ENCODE measurements at places on chromosomes 1 and 21.

DNA sequence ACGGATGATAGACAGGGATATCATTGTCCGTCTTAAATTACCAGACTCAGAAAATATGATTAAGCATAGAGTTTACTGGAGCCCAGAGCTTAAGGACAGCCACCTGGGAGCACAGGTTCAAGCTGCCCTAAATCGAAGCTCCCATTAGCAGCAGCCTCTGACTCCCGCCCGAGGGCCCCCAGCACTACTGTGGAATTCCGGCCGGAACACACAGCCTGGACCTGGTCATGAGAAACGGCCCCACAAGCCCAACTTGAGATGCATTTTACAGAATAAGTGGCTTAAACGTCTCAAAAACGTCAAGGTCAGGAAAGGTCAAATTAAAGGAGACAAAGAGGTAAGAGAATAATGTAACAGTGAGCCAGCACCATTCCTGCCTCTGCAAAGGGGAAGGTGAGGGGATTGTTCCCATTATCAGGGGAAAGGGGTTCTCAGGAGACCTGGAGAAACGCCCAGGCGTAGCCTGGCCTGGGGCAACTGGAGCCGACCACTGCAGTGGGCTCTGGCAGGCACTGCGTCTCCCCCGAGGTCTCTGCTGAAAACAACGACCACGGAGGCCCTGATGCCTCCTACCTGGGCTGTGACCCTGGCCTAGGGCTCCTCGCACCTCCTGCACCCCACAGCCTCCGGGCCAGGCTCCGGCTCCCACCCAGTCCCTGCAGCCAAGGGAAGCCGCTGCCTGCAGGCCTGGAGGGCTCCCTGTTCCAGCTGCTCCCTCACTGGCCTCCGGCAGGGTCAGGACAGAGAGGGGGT is 11.5 kb upstream of the COL6A1 start:
- no peak for DNase-seq

DNA sequence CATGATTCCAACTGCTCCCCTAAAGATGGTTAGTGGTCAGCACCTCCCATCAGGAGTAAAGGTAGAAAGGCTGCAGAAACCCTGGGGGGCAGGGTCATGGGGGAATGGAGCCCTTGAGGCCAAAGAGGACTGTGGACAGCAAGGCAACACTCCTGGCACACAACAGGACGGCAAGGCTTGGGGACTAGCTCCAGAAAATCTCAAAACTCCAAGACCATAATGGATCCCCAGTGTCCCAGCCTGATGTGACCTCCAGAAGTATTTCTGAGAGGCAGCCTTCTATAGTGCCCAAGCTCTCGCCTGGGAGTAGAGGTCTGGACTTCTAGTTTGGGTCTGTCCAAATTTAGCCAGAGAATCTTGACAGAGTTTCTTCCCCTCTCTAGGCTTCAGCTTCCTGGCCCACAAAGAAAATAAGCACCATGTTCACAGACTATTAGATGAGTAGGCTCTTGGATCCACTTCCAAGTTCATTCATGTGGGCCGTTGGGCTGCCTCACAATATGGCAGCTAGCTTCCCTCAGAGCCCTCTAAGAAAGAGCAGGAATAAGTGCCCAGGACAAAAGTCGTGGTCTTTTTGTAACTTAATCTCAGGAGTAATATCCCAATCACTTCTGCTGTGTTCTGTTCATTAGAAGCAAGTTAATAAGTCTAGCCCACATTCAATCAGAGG is 6.9 kb downstream of the CD2 start:
- no peak for DNase-seq

GRCh38 chr21:37555672-37556261 is 189.2 kb downstream of the DYRK1A start:
- peak; percentile 56 for DNase-seq

GRCh38 chr1:161137881-161138280 is 5.4 kb upstream of the DEDD start:
- DNase-seq: no peak

DNA sequence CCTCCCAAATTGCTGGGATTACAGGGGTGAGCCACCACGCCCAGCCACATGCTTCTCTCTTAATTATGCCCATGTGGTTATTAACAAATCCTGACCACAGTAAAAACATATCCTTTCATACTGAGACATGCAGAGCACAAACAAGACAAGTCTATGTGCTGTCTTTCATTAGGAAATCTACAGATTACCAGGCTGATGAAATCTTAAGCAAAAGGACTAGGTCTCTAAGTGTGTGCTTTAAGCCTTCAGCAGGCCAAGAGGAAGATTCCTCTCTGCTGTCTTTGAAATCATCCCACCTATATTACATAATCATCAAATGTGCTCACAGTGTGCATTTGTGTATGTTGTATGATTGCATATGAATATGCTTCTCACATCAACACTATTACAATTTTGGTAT is 419.3 kb downstream of the KCTD3 start:
- DNase-seq: no peak

- DNase-seq: no peak
Observed at GRCh38 chr1:228453022-228453560, 34.1 kb upstream of the RNF187 start.

- DNase-seq: no peak
Observed at GRCh38 chr1:71093938-71094337, 13.1 kb upstream of the ZRANB2 start.

- DNase-seq: no peak
Observed at GRCh38 chr1:226104671-226105121, 42.2 kb downstream of the H3-3A start.

DNA sequence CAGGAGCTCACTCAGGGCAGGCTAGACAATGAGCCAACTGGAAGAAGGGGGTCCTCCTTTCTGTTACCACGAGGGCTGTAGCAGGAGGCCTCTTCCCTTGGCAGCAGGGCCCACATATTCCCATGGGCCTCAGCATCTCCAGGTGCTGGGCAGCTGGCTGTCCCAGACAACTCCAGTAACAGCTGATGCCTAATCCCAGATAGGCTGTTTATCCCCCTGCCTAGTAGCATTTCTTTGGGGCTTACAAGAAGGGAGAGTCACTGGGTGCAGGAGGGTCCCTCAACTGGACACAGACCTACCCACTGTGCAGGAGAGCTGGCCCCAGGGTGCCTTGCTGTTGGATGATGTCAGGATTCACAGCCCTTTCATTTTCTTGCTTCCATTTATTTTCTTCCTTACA is 278.2 kb downstream of the DSCAM start:
- DNase-seq: no peak

GRCh38 chr1:178124115-178124514 is 30.2 kb downstream of the RASAL2 start:
- DNase-seq: no peak

DNA sequence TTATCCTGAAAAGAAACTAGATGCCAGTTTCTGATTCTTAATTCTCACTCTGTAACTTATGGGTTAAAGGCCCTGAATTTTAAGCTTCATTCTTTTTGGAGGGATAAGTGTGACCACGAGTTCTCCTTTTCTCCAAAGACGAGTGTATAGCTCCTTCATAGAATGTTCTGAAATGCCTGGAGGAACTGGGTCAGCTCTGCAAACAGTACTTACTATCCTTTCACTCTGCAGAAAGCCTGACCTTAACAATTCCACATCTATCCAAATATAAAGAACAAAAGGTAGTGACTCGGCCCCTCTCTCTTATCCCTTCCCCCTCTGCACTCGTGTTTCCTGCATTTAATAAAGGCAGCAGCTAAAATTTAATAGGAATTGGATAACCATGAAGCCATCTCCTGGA is 150.5 kb downstream of the LYPLAL1 start:
- no peak for DNase-seq

DNA sequence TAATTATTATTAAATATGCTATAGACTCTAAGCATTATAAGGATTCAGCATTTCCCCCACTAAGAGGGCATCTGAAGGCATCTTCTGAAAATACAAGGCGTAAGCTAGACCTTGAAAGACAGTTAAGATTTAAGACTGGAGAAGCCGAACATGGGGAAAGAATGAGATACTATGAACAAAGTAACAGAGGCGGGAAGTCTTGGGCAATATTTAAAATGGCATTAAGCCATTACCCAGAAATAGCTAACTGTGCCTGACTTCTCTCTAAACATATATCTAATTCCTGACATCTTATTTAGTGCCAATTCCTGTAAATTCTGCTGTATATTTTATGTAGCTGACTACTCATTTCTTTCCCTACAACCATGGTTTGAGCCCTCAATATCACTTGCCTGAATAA is 20.9 kb downstream of the DPH5 start:
- no peak for DNase-seq

- DNase-seq: no peak
Observed at GRCh38 chr1:178020968-178021640, 51.2 kb upstream of the SEC16B start.

GRCh38 chr1:111620441-111620971 is 917 bp downstream of the RAP1A start:
- no peak for DNase-seq

- DNase-seq: no peak
Observed at GRCh38 chr1:45809761-45810160, 6.3 kb downstream of the MAST2 start.

DNA sequence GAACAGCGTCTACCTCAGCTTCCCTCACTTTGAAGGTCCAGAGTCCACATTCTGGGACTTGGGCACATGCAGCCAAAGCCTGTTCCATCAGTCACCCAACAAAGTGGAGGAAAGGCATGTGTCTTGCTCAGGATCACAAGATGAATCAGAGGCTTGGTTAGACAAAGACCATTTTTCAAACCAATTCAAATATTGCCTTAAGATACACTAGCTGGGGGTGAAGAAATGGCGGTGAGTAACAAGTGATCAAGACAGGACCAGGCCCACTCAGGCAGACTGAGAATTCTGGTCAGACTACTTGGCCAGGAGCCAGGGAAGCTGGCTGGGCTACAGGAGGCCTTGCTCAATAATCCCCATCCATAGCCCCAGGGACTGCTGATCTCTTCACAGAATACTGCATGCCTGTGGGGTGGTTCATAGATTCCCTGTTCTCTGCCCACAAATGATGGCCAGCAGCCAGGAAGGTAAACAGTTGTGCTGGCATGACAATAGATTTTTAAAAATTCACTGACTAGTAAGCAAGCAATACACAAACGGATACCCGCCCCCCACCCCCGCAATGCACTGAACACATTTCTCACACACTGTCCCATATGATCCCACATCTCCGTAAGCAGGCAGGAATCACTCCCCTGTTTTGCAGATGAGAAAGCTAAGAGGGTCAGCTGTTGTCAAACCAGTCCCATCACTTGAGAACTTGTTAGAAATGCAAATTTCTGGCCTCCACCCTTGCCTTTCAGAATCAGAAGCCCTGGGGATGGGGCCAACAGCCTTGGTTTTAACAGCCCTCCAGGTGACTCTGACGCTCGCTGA is 27.2 kb downstream of the ERI3 start:
- DNase-seq: peak; percentile 76

- no peak for DNase-seq
Observed at GRCh38 chr1:95247607-95248006, 13.6 kb downstream of the RWDD3 start.

- DNase-seq: no peak
Observed at GRCh38 chr1:114286179-114286578, 132.5 kb upstream of the SYT6 start.

- DNase-seq: no peak
Observed at GRCh38 chr1:224739997-224740684, 124.0 kb downstream of the CNIH3 start.

DNA sequence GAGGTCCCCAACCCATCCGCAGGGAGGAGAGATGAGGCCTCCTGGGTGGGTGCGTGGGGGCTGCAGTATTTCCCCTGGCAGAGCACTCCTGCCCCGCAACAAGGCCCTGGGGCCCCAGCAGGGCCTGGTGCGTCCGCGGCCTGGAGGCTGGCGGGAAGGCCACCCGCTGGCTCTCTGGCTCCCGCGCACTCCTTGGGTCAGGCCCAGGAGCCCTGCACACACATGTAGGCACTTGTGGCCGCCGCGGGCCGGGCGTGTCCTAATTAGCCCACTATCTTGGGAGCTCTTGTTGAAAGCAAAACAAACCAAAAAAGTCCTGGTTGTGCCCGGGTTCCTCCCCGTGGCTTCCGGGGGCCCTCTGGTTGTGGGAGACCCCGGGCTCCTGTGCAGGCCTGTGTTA is 49.7 kb upstream of the CCDC27 start:
- DNase-seq: no peak

GRCh38 chr21:43618940-43619339 is 40.3 kb downstream of the HSF2BP start:
- no peak for DNase-seq

- no peak for DNase-seq
Observed at GRCh38 chr1:150001415-150001814, 9.1 kb downstream of the OTUD7B start.

GRCh38 chr1:232477728-232478127 is 152.2 kb downstream of the SIPA1L2 start:
- no peak for DNase-seq

GRCh38 chr1:152002960-152003359 is 9.3 kb upstream of the S100A10 start:
- no peak for DNase-seq

- DNase-seq: no peak
Observed at GRCh38 chr1:26127235-26128163, 15.9 kb downstream of the PDIK1L start.

DNA sequence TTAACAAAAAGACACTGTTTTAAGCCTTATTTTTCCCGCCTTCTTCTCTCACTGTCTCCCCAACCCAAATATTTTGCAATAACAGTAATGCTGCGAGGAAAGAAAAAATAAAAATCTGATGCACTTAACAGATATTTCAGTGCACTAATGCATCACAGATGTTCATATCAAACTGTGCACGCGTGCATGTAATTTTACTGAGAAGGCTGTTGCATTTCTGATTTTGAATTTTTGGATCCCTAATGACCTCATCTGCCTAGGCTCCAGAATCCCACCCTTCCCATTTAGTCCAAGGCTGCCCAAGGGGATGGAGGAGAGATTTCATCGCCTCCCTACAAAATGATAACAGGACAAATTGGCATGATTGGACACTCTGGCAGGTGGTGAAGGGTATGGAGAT is 5.5 kb downstream of the TRABD2B start:
- DNase-seq: no peak

- no peak for DNase-seq
Observed at GRCh38 chr1:33703464-33703863, 160.4 kb upstream of the HMGB4 start.

DNA sequence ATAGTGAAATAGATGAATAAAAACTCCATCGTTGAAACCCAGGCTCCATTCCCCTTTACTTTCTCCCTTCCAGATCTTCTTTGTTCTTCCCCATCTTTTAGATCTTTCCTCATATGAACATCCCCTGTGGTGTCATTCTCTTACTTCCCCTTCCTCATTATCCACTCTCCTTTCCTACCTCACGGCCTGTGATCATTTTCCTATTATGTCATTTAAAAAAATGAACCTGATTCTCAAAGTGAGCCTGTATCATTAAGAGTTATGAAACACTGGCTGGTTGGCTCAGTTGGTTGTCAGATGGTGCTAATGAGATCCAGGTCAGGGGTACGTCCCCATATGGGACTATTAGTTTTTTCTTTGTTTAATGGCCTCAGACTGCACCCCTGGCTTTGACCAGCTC is 38.3 kb downstream of the TCEANC2 start:
- no peak for DNase-seq

GRCh38 chr21:33643658-33644311 is 1.5 kb downstream of the ITSN1 start:
- no peak for DNase-seq

All from left ventricle myocardium inferior (tissue), 1 donor.